ENCODE measurements at places on chromosomes 5 and 9.

GRCh38 chr5:146878476-146879172 lies at the start of gene PPP2R2B:
TSS of gene PPP2R2B (minus strand) at chr5:146878757.
- peak; percentile 46 for DNase-seq

GRCh38 chr5:53970475-53970874 lies 339.9 kb downstream of the ARL15 start:
- no peak for DNase-seq

- peak; percentile 21 for DNase-seq
Observed at GRCh38 chr9:2157277-2158110, 142.3 kb downstream of the SMARCA2 start.

- no peak for DNase-seq
Observed at GRCh38 chr9:135617991-135618411, 21.3 kb downstream of the GLT6D1 start.

- DNase-seq = no peak
Observed at GRCh38 chr9:75429531-75430475, 341.5 kb downstream of the OSTF1 start.

GRCh38 chr5:59356813-59357380 lies 536.6 kb downstream of the PDE4D start:
- no peak for DNase-seq

DNA sequence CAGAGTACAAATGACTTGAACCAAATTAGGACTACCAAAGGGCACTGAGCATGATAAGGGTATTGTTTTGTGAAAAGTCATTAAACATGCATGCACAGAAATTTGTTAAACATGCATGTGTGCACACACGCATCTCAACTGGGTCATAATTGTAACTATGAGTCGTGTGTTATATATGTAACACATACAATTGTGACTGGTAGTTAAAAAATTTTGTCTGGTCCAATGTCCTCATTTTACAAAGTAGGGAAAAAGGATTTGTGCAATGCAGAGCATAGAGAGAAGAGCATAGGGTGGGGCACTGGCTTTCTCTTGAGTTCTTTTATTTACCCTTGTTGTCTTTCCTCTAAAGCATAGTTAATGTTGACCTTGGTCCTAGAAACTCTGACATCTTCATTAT lies 19.3 kb upstream of the IGFBPL1 start:
- DNase-seq = no peak

DNA sequence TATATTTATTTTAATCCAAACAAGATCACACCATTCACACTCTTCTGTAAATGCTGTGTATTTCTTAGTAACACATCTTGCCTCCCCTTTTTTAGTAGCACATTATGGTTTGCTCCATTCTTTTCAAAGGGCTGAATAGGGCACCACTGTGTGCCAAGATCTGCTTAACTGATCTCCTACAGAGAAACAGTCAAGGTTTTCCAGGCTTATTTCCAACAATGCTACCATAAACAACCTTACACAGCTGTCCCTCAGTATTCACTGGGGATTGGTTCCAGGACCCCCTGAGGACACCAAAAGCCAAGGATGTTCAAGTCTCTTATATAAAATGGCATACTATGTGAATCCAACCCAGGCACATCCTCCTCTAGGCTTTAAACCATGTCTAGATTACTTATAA lies 16.5 kb downstream of the GOLM1 start:
- DNase-seq = no peak

DNA sequence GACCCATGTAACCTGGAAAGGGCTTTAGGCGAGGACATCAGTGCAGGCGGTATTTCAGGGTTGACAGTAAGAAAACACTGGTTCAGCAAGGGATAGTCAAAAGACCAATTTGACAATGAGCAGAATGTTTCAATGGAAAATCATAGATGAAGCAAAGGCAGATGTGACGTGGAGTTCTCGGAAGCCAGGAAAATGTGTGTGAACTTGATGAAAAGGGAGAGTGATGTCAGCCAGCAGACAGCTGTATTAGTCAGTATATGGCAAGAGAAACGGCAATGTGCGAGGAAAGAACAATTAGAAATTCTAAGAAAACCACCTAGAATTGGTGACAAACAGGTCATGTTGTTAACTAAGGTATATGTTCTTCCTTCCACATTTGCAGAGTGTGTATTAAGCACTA lies 503.9 kb upstream of the DAB2 start:
- DNase-seq = no peak

- no peak for DNase-seq
Observed at GRCh38 chr9:120683150-120683549, 31.1 kb downstream of the MEGF9 start.

- peak; percentile 76 for DNase-seq
Observed at GRCh38 chr9:97803167-97804058, 49.6 kb upstream of the FOXE1 start.

DNA sequence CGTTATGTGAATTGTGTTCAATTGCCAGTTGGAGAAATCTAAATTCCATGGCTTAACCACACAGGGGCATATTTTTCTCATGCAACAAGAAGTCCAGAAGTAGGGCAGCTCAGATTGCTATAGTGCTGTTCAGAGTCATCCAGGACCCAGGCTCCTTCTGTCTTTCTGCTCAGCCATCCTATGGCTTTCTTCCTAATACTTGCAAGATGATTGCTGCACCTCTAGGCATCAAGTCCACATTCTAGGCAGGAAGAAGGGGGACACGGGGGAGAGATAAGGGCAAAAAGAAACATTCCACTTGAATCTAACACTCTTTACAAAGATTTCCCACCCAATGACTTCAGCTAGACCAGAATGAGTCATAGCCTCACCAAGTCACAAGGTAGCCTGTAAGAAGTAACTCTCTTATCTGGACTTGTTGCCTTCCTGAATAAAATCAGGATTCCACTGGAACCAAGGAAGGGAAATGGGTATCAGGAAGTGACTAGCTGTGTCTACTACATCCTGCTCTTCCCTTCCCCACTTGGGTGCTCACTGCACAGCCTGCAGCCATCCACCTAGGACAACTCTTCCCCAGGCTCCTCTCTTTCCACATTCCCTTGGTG lies 5.3 kb downstream of the ERAP2 start:
- DNase-seq = peak; percentile 40

- no peak for DNase-seq
Observed at GRCh38 chr5:138541511-138542179, 1.4 kb downstream of the ETF1 start.
